Stimulated activated CD4-positive, alpha-beta T cell treated with anti-CD3 and anti-CD28 coated beads, Interleukin-12 subunit alpha, Interleukin-12 subunit beta, amount 100 ng/mL, for 48 hours (primary cell): ENCODE measurements at places on chromosomes 6 and 20.

- no peak for DNase-seq
Observed at GRCh38 chr6:20279608-20280287, 67.5 kb upstream of the MBOAT1 start.

GRCh38 chr20:31837896-31838397 is 7.5 kb downstream of the FOXS1 start:
- no peak for DNase-seq

DNA sequence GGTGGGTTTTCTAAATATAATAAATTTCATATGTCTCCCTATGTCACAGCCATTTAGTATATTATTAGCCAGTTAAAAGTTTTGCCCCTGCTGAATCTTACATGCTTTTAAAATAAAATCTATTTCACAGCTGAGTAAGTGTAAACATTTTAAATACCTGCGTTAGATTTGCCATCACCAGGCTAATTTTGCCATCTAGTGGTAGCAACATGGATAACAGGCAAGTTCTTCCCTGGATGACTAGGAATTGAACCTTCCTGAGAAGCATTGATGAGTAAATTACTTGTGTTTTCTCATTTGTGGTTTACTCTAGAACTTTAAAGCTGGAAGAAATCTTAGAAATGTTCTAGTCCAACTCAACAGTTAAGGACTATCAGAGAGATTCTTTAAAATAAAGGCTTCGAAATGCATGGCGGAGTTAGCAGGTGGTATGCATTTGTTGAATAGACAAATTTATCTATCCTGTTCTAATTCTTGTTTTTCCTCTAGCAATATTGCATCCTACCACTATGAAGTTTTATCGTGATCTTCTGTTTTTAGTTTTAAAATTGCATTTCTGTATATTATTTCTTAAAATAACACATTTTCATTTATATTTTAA is 2.6 kb downstream of the PRSS35 start:
- DNase-seq = no peak

- DNase-seq = no peak
Observed at GRCh38 chr6:53615633-53616449, 49.7 kb downstream of the KLHL31 start.
